ENCODE measurements at places on chromosomes 2 and 18.

DNA sequence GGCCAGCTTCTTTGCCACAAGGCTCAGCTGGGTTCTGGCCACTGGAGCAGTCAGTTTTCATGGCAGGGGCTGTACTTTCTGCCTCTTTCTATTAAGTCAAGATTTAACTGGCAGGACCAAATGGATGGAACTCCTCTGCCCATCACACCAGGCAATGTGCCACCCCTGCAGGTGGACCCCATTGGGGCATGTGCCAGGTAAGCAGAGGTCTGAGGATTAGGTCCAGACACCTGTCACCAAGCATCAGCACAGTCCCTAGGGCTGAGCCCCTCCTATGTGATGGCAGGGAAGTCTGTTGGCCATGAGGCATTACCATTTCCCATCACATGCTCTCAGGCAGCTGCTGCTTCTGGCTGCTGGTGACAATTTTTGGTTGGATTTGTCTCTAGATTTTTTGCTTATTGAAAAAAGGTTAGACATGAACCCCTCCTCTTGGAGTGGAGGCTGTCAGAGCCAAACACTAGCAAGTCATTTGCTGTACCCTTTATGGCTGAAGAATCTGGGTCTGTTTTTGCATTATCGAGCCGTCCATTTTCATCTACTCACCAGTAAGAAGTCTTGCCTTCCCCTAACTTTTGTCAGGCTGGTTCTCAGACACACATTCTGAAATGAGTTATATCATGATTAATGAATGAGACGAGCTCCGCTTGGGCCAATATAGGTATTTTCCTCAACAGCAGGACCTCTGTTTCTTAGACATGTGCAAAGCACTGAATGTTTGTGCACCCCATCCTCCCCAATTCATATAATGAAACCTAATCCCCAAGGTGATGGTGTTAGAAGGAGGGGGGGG, 328.0 kb downstream of the TSN start:
- no peak for DNase-seq

GRCh38 chr18:37450434-37451132, 115.0 kb downstream of the CELF4 start:
- DNase-seq, result peak; percentile 23

- DNase-seq, result no peak
These were observed 50.0 kb upstream of the ITGA6 start for GRCh38 chr2:172377408-172377807.

DNA sequence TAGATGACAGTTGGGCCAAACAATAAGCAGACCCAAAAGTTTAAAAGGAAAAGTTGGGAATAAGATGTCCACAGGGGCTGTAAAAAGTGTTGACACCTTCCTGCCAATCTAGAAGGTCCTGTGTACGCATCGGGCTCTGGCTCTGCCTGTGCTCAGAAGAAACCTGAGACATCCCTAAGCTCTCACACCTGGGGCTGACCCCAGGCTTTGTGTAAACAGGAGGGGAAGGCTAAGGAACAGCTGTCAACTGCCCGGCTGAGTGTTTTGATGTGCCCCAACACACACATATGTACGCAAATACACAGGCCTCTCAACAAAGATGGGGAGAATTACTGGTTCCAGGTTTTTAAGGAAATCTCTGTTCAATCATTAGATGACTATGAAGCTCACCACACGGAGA, 59.5 kb downstream of the TMEM131 start:
- DNase-seq, result peak; percentile 70

- no peak for DNase-seq
These were observed 14.6 kb downstream of the TMSB10 start for GRCh38 chr2:84919885-84920580.

DNA sequence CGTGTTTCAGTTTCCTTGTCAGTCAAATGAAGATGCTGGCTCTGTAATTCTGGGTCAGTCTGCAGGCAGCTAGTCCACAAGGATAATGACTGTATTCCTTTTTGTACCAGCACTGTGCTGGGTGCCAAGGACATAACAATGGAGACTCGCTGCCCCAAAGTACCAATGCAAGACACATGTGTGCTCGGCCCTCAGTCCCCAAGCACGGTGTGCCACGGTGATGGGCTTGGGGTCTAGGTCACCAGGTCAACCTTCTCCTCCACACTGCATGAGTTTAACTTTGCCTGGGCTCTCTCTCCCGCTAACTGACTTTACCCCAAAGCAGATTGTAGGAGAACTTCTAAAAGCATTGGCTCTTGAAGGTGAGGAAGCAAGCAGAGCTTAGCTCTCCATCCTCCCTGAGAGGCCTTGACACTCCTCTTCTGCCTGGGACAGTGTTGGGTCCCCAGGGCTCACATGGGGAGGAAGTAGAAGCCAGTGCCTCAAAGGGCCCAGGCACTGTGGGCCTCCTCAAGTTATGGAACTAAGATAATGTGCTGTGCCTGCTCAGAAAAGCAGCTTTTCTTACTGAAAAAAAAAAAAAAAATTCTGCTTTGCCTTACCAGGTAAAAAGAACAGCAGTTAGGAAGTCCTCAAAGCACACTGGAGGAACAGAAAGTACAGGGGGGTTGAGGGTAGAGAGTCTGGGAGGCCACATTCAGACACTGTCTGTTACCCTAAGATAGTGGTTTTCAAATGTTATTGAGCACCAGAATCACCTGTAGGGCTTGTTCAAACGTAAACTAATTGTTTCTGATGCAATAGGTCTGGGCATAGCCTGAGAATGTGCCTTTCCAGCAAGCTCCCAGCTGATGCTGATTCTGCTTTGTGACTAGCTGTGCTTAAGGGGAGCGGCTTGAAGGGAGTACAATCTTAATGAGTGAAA, 276.4 kb upstream of the CXCR4 start:
- DNase-seq, result no peak

DNA sequence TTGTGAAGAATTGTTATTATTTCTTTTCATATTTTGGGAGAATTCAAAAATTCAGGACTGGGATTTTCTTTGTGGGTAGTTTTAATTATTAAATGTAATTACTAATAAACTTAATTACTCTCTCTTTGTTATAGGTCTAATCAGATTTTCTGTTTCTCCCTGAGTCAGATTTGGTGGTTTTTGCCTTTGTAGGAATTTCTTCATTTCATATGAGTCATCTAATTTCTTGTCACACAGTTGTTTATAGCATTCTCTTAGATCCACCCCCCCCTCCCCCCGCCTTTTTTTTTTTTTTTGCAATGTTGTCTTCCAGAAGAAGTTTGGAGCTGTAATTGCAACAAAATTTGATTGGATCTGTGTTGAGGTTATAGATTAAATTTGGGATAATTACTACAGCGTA, 26.0 kb upstream of the GALR1 start:
- DNase-seq, result no peak

DNA sequence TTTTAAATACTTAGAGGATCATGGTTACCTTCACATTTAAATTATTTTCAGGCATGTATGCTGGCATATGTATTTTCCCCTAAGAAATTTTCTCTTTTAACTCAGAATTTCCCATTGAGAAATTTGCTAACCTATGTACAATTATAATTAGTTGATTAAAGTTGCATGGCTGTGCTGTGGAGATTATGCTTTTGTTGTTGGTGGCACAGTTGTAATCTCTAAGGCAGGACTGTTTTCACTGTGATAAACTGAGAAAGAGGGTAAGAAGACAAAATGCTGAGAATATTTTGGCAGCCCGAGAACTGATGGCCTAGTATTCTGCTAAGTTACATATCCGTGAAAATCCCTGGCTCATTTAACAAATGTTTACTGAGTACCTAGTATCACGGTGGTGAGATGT, 1.4 kb downstream of the VRK2 start:
- DNase-seq, result peak; percentile 39

DNA sequence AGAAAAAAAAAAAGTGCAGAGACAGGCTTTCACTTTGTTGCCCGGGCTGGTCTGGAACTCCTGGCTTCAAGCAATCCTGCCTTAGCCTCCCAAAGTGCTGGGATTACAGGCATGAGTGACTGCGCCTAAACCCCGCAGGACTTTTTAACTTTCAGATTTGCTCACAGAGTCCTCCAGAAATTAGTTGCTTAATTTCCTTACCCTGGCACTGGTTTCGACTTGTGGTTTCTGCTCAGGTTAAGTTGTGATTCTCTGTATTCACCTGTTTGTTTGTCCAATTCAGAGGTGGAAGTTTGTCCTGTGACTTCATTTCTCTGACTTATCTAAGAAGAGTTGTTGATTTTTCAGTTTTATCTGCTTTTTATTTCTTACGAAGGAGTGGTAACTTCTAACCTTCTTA, 238.1 kb downstream of the TMEM182 start:
- no peak for DNase-seq

GRCh38 chr2:223720367-223720766, 117.0 kb downstream of the AP1S3 start:
- no peak for DNase-seq

DNA sequence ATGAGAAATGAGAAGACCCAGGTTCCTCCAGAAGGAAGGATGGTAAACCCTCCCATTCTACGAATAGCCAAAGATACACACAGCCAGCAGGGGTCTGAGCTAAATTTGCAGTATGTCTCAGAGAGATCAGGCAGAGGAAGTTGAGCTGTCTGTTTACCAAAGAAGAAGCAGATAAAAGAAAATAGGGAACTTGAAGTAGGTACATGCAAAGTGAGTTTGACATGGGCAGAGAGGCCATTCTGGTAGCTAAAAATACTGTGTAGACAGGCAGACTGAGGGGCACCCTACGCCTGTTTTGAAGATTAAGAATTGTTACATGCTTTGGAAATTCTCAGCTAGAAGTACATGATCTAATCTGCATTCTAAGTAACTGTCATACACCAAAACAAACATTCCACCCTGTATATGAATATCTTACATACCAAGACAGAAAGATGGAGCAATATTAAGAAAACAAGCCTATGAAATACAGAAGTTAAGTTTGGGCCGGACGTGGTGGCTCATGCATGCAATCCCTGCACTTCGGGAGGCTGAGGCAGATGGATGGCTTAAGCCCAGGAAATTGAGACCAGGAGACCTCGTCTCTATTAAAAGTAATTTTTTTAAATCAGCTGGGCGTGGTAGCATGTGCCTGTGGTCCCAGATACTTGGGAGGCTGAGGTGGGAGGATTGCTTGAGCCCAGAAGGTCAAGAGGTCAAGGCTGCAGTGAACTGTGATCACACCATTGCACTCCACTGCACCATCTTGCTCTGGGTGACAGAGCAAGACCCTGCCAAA, 157.9 kb downstream of the ANKRD44 start:
- no peak for DNase-seq

DNA sequence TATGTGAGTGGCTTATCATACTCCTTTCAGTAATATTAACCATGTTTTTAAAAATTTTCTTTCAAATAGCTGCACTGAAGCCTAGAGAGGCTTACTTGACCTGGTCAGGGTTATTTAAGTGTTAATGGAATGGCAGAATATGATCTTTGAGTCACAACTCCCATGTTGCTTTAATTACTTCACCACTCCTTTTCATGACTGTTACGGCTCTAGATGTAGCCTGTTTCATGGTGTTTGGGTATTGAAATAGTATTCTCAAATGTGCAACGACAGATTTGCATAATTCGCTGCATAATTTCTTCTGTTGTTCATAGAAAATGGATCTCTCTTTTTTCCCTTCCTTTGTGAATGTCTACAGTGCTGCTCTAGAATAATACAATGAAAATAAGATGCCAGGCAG, 51.6 kb upstream of the PLA2R1 start:
- DNase-seq, result no peak

- DNase-seq, result no peak
These were observed 461.4 kb downstream of the TGIF1 start for GRCh38 chr18:3911413-3911812.

DNA sequence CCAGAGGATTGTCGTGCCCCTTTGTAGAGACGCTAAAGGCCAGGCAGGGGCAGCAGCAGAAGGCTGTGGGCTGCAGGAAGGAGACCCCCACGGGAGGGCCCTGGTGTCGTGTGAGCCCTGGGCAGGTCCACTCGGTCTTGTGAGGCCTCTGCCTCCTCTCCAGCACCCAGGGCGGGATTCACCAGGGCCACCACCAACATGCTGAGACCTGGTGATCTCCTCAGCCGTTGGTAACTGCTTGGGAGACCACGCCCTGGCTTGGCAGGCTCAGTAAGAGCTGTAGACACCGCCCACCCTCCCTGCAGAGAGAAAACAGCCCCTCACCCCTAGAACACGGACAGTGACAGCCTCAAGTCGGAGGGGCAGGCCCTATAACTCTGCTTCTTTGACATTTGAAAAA, 21.1 kb downstream of the MBP start:
- no peak for DNase-seq

- peak; percentile 99 for DNase-seq
These were observed 107.6 kb upstream of the NOSTRIN start for GRCh38 chr2:168694866-168695265.

- no peak for DNase-seq
These were observed 252.2 kb upstream of the KCNJ3 start for GRCh38 chr2:154446324-154446723.

- no peak for DNase-seq
These were observed 31.3 kb downstream of the EXOC6B start for GRCh38 chr2:72794572-72794971.

DNA sequence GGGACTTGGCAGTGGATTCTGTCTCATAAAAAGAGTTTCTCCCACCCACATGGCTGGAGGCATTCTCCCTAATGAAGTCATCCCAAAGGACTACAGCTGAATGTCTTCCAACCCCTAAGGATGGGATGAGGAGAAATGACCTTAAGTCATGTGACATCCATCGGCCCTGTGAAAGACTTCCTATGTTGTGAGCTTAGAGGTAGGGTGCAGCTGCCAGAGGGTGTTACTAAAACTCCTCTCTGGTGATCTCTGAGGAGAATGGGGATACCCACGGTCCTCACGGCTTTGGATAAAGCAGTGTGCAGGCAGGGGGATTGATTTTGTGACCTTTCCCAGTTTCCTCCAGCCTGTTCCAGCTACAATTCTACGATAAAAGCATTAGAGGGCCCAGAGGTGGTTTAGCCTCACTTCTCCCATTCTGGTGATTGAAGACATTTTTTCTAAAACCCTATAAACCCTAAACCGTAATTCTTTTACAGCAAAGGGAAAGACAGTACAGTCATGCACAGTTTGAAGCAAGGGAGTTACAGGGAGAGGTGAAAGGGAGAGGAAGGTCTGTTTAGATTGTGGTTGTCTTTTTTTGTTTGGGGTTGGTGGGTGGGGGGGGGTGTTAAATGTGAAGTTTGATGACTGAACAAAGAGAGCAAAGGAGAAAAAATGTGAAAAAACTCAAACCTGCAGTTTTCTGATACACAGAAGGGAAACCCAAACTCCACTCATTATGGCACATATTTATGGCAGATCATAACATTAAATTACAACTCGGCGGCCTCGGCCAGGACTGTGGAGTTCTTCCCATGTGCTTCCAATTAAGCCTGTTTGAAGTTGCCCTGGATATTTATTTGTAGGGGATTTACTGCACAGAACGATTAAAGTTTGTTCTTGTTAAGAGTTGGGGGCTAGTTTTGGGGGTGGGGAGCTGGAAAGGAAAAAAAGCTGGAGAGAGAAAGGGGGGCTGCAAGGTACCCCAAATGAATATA, 26.6 kb upstream of the SLC14A2 start:
- no peak for DNase-seq

GRCh38 chr2:96907115-96908041, 37.5 kb upstream of the SEMA4C start:
- peak; percentile 32 for DNase-seq

DNA sequence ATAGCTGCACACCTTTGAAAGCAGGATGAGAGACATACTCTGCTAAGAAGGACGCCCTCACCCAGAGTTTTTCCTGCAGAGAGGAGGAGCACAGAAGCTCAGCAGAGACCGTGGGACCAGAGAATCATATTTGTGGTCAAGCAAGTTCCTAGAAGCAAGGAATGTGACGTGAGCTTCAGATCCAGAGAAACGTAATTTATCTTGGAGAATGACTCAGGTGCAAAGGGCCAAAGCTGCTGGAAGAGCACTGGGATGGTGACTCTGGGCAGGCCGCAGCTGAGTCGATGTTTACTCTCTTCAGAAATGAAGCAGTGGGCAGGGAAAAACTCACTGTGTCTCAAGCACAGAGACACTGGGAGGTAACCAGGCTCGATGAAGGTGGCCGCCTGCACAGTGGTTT, 50.1 kb upstream of the IGFBP2 start:
- no peak for DNase-seq

Measured in DMS79 treated with DMSO at 0.1 percent for 48 hours (cell line).